ENCODE measurements at places on chromosomes 5 and 9. TPM values are rescaled to one million over a fixed set of nuclear protein-coding genes. Genes with fewer than 3 reads are reported as not detected.

Gene GRIN3A
- total RNA-seq = not detected

Gene PTGDS
- 4.2 TPM for total RNA-seq

Gene PCDHGA8
- total RNA-seq = 3.3 TPM

Gene FBP2
- not detected for total RNA-seq

Gene SPATA6L
- 0.43 TPM for total RNA-seq

Gene AJM1
- 1.4 TPM for total RNA-seq

Gene CKMT2
- total RNA-seq = 0.29 TPM

Gene SCGB3A2
- not detected for total RNA-seq

Gene C1QTNF2
- total RNA-seq = not detected

Gene ITGA1
- 237 TPM for total RNA-seq

Gene PCDHA11
- total RNA-seq = 0.57 TPM

Gene ADAMTSL1
- 18.6 TPM for total RNA-seq

Gene DDX4
- not detected for total RNA-seq

Gene HMCN2
- not detected for total RNA-seq

Gene RETREG1
- 0.66 TPM for total RNA-seq

Gene NIPAL4
- total RNA-seq = 0.57 TPM

Gene SPINK4
- 1.8 TPM for total RNA-seq

Gene GBGT1
- total RNA-seq = 10.3 TPM

Gene BARHL1
- total RNA-seq = not detected

Gene ANKH
- 10.9 TPM for total RNA-seq

Gene DMGDH
- total RNA-seq = 1.5 TPM

Gene ATG12
- 67.3 TPM for total RNA-seq

Gene CTNND2
- not detected for total RNA-seq

Gene LCN15
- not detected for total RNA-seq

Gene SPRY4
- 125 TPM for total RNA-seq

Gene MCIDAS
- not detected for total RNA-seq

Gene RASEF
- total RNA-seq = 0.44 TPM

Gene RASGEF1C
- total RNA-seq = not detected

Gene SPATA9
- total RNA-seq = 0.57 TPM
